ENCODE measurements at places on chromosomes 2 and 18. TPM values are rescaled to one million over a fixed set of nuclear protein-coding genes. Genes with fewer than 3 reads are reported as not detected.

GDF7 gene
- total RNA-seq, result not detected

PTH2R gene
- not detected for total RNA-seq

AQP12B gene
- total RNA-seq, result not detected

NCKAP5 gene
- 0.98 TPM for total RNA-seq

RAPGEF4 gene
- 0.38 TPM for total RNA-seq

ZSWIM2 gene
- total RNA-seq, result not detected

C2orf81 gene
- 2.4 TPM for total RNA-seq

CD207 gene
- total RNA-seq, result not detected

GAL3ST2 gene
- total RNA-seq, result 1.0 TPM

TXNDC9 gene
- total RNA-seq, result 43.2 TPM

NDC80 gene
- 1.0 TPM for total RNA-seq

MYO3B gene
- total RNA-seq, result not detected

PARD6G gene
- total RNA-seq, result 3.7 TPM

FBXO36 gene
- 3.4 TPM for total RNA-seq

INHA gene
- 1.0 TPM for total RNA-seq

All from mesangial cell (primary cell).